ENCODE measurements at places on chromosomes 16 and 17.

DNA sequence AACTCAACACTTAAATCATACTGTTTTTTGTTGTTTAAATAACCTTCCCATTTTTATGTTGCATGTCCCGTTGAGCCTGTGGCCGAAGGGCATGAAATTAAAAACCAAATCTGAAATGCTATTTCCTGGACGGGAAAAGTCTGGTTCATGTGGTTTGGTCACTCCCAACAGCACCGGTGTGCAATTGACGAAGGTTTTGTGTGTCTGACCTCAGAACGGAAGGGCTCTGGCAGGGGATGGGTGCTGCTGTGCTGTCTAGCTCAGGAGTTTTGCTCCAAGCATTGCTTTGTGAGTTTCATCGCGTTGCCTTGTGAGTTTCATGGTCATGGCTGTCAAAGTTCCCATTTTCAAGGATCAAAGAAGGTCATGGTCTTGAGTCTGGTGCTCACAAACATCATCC is 363.3 kb downstream of the XYLT1 start:
- DNase-seq = no peak

- DNase-seq = no peak
Observed at GRCh38 chr17:72101526-72101925, 19.3 kb upstream of the SOX9 start.

DNA sequence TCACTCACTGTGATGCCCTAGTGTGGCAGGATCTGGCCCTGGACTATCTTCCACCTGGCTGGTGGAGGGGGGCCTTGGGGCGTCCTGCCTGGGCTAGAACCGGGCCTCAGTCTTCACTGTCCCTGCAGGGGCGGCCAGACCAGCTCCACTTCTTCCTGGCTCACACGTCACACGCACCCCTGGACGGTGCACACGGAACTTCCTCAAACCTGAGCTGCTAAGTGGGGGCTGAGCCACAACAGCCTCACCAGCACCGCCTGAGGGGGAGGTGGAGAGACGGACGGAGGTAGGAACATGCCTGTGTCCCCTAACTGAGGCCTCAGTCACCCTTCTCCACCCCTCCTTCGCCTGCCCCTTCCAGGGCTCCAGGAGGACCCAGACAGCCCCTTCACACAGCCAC is 36.6 kb downstream of the TIMM22 start:
- DNase-seq = no peak

- peak; percentile 82 for DNase-seq
Observed at GRCh38 chr16:1333149-1333812, at the start of gene BAIAP3. TSS of gene BAIAP3 (plus strand) at chr16:1333645. CDS start at chr16:1338550, 4,905 bp downstream.

DNA sequence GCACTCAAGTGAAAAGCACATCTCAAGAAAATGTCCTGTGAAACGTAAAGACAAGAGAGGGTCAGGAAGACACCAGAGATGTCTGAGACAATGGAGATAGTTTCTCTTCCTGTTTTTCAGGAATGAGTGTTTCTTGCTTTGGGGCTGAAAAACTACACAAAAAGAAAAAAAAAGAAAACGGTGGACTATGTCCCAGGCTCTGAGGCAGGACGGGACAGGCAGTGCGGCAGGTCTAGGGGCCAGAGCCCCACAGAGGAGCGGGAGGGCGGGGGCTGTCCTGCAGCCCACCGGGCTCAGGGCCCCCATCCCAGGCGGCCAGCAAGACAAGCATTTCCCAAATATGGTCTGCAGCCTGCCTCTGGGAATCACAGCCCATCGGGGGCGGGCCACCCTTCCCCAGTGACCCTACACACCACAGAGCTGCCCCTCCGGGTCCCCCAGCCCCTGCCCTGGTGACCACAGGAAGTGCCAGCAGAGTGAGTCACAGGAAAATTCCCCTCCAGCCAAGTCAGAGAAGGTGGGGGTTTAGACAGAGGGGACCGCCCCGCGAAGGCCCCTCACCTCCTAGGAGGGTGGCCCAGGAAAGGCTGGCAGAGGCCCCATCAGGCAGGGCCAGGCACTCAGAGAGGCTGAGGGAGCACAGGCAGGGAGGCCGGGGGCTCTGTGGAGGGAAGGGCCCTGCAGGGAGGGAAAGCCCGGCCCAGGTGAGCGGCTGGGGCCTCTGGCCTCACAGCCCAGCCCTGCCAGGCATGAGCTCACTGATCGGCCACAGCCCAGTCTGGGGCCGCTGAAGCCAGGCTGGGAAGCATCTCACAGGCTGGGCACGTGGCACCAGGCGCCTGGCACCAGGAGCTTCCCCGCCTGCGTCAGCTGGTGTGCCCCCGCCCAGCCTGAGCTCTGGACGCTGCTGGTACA is 6.3 kb downstream of the BCAR1 start:
- DNase-seq = peak; percentile 77

DNA sequence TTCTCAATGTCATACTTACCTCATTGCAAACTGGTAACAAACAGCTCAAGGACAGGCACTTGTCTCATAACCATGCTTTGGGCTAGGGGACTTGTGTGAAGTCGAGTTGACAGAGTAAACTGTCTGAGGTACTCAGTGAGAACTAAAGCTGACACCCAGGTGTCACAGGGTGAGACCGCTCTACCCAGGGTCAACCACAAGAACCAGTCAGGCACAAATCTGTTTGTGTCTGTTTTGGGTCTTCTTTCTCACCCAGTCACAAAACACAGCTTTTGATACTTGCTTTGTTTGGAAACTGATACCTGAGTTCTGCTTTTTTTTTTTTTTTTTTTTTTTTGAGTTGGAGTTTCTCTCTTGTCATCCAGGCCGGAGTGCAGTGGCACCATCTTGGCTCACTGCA is 161.1 kb downstream of the STX8 start:
- DNase-seq = no peak

- DNase-seq = no peak
Observed at GRCh38 chr17:36212966-36213365, 2.1 kb downstream of the CCL4L2 start.

GRCh38 chr16:68902969-68903345 is 59.6 kb downstream of the TANGO6 start:
- no peak for DNase-seq

DNA sequence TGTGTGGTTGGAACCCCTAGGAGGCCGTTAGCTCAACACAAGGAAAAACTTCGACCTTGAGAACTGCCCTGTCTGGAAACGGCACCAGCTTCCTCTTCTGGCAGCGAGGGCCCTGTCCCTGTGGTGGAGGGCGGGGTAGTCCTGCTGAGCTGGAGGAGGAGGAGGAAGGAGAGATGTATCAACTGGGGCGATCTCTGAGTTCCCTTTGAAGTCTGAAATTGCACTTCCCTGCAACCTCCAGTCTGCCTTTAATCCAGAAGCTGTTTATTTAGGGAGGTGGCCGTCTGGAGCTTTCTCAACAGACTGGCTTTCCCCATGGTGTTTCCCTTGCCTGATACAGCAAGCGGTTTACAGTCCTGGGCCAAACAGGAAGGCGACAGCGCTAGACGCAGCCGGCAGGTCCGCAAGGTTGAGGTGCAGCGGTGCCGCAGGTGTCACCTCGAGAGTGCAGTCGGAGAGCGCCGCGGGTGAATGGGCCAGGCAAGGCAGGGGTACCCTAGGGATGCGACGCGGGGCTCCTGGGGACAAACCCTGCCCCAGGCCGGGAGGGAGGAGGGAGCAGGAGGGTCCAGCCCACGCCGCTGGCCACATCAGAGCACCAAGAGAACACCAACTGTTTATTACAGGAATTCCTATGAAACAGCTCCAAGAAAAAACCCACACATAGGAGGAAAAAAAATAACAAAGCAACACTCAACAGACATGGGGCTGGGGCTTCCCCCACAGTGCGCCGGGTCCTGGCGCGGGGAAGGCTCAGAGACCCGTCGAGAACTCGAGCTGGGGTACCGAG is 11.4 kb upstream of the MRPS23 start:
- DNase-seq = peak; percentile 38

DNA sequence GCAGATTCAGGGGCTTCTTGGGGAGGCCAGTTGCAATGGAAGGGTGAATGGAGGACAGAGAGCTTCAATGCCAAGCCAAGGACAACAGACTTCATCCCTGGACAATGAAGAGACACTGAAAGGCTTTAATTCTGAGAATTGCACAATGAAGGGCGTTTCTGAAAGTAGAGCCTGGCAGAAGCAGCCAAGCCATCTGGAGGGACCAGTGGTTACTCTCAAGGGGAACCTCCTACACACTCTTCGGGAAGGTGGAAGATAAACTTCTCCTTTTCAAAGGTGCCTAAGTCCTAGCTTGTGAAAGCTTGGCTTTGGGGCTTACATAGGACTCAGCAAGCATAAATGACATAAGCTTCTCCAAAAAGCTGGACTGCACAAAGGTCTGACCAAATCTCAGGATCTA is 6.2 kb upstream of the CES1 start:
- DNase-seq = no peak

DNA sequence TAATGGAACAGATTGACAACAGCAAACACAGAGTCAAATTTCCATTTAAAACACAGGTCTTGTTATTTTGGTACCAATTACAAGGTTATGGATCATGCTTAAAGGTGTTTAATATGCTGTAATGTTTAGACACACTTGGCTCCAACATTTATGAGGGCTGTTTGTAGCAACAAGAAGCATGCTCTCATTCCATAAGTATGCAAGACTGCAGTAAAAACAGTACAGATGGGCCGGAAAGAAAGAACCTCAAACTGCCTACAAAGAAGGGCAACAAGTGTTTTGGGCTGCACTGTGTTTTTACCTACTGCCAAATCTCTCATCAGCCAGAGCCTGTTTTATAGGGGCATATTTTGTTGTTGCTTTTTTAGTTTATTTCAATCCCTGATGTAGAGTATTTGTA is 100.5 kb upstream of the HS3ST3A1 start:
- DNase-seq = no peak

GRCh38 chr17:78789663-78790181 is 7.6 kb upstream of the CYTH1 start:
- no peak for DNase-seq

GRCh38 chr17:46010597-46011186 is 11.6 kb downstream of the STH start:
- no peak for DNase-seq

DNA sequence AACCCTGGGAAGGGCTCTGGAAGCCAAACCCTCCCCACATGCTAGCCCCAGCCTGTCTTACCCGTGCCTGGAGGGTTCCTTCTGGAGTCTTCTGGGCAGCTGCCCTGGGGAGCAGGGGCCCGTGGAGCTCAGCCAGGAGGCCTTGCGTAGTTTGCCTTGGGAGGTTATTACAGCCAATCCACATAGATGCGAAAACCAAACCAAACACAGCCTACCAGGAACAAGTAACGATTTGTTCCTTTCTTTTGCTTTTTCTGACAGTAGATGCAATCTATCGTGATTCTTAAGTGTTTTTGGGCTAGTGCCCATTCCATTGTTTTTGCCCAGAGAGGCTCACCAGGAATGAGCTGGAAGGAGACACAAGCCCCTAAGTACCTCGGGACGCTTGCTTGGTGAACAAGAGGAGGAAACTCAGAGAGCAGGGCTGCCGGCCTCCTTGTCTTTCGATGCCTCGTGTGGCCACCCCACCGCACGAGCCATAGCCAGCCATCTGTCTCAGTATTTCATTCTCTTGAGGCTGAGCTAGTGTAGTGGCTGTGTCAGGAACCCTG is 102.7 kb upstream of the NOL11 start:
- DNase-seq = no peak

DNA sequence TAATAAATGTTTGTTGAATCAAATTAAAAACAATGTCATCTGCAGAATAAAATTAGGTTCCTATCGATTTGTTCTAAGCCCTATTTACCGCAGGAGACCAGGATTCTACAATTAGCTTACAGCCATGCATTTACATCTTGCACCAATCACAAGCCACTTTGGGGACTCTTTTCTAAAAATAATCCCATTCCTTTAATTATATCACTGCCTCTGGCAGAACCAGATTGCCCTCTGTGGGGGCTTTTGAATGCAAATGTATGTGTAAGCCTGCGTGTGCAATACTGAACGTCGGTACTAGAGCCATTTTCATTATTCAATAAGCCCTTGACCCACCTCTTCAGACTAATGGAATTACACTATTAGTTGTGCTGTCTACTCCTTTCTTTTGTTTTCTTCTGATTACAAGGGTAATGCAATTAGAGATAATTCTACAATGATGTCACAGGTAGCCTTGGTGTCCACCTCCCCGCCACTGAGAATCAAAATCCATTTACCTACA is 391.3 kb upstream of the XYLT1 start:
- DNase-seq = no peak

DNA sequence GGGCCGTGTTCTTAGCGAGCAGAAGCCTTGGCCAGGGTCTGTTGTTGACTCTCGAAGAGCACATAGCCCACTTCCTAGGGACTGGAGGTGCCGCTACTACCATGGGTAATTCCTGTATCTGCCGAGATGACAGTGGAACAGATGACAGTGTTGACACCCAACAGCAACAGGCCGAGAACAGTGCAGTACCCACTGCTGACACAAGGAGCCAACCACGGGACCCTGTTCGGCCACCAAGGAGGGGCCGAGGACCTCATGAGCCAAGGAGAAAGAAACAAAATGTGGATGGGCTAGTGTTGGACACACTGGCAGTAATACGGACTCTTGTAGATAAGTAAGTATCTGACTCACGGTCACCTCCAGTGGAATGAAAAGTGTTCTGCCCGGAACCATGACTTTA is 18.5 kb downstream of the RSPRY1 start:
- DNase-seq = peak; percentile 35

DNA sequence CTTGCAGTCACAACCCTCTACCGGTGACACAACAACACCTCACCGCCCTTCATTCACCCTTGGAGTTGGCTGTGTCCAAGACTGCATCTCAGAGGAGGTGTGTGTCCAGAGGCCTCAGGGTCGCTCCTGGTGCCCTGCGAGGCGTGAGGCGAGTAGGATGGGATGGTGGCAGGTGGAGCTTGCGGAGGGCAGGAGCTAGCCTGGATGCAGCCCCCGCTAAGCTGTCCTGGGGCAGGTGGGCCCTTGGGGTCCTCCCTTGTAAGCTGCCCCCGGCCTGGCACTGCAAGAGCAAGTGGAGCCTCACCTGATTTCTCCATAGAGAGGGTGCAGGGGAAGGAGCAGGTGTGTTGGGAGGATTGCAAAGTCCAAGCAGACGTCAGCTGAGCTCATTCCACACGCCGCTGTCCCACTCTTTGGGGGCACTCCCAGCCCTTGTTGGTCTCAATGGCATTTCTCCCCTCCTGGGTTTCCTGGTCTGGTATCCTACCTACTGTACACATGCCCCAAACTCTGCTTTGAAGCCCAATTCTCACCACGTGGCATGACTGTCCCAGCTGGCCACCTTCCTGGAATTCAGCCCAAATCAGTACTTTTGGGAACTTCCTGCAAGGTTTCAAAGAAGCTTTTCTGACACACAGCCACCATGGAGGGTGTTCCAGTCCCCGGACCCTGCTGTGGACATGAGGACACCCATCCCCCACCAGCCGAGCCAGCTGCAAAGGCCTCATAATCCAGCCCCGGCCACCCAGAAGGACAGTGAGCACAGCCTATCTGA is 18.1 kb upstream of the ICAM2 start:
- DNase-seq = no peak

DNA sequence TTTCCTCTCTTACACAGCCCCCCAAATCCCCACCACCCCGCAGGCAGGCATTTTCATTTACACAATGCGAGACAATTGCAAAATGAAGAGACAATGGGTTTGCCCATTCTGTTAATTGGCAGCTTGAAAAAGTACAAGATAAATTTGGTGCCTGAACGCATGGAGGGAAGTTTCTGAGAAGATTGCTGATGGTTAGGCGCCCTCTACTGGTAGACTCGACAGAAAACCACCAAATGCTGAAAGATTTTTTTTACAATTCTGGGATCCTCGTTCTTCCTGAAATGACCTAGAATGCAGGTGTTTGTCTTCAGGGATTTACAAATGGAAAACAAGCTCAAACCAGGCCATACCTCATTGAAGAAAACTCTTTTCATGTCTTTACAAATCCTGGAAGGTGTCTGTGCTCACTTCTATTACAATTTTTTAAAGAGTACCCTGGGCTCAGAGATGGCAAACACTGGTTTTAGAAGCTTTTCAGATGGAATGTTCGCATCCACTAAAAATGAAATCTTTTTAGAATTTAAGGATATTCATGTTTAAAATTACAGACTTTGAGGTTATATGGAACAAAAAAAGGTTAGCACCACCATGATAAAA is 338.5 kb downstream of the PMP22 start:
- peak; percentile 59 for DNase-seq

All from iPS-NIHi11 (cell line).